GM23338 (cell line): ENCODE measurements at places on chromosomes 2 and 18. TPM values are rescaled to one million over a fixed set of nuclear protein-coding genes. Genes with fewer than 3 reads are reported as not detected.

Gene CRYBA2
- total RNA-seq, result not detected in 2 replicates

Gene GCG
- not detected in 2 replicates for total RNA-seq

Gene HOXD12
- not detected in 2 replicates for total RNA-seq

Gene INPP4A
- total RNA-seq, result 36.9 and 42.3 TPM in 2 replicates

Gene STAT4
- total RNA-seq, result 0.16 and 0.52 TPM in 2 replicates

Gene GALNT13
- 5.2 and 7.5 TPM in 2 replicates for total RNA-seq

Gene LYPD6B
- total RNA-seq, result 1.7 and 3.1 TPM in 2 replicates

Gene CROCC2
- total RNA-seq, result not detected in 2 replicates

Gene LBH
- total RNA-seq, result 21.0 and 30.3 TPM in 2 replicates

DNA sequence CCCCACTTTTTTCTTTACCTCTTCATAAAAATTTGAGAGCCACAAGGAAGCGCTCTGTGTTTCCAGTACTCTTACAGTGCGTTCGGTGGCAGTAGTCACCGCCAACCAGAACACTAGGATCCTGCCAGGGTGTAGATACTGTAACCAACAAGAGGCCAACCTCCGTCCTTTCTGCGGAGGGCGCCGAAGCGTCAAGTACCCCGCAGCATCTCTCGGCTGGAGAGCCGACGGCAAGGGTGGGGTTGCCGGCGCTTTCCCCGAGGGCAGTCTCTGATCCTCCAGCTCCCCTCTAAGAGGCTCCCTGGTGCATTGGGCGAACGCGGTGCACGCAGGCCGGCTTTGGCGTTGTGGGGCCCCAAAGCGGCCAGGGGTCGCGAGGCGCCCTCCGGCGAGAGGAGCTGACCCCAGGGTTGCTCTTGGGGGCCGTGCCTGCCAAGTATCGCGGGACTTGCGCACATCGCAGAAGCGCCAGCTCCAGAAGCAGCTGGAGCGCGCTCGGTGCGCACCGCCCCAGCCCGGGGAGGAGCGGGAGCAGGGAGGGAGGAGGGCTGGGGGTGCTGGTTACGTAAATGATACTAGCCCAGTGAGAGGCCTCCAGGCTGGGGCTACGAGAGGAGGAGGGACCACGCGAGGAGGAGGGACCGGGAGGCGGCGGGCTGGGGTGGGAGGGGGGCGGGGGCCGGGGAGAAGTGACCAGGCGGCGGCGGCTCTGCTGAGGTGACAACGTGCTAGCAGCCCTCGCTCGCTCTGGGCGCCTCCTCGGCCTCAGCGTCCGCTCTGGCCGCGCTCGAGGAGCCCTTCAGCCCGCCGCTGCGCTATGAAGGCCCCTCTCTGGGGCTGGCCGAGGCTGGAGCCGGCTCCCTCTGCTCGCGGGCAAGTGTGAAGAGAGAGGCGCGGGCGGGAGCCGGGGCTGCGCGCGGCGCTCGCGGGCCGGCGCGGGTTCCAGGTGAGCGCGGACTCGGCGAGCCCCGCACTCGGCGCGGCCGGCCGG lies at the start of gene GALNT13:
TSS of gene GALNT13 (plus strand) at position 692 of the 991 bp plus-strand sequence.
- DNase-seq, result peak; percentile 79

GRCh38 chr2:222000326-222000725 lies 298.5 kb downstream of the PAX3 start:
- no peak for DNase-seq

DNA sequence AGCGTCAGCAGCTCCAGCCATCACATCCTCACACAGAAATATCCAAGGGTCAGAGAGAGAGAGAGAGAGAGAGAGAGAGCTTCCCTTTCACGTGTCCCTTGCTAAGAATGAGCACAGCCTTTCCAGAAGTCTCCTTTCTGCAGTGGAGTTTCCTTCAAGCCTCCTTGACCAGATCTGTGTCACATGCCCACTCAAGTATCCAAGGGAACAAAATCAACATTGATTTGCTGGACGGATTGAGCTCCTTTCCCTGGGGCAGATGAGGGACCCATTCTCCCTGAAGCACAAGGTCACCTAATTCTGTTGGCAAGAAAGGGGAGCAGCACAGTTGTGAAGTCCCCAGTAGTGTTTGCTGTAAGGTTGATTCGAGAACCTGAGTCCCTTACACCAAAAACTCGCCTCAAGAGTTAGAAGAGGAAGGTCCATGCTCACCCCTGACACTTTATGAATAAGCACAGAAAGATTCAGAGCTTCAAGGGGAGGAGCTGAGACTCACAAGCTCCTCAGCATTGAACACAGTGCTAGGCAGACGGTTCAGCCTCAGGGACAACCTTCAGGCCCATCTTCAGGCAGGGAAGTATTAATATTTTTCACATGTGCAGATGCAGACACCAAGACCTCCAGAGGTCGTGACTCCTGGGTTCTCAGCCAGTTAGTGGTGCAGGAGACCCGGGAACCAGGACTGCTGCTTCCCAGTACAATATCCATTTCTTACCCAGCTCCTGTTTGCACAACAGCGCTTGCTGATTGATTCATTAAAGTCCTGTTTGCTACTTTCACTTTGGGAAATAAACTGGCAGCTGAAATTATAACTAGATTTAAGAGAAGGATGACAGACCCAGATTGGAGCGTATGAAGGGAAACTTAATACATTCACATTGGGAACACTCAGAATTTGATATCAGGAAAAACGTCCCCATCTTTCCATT lies 38.2 kb upstream of the MARCO start:
- DNase-seq, result no peak

DNA sequence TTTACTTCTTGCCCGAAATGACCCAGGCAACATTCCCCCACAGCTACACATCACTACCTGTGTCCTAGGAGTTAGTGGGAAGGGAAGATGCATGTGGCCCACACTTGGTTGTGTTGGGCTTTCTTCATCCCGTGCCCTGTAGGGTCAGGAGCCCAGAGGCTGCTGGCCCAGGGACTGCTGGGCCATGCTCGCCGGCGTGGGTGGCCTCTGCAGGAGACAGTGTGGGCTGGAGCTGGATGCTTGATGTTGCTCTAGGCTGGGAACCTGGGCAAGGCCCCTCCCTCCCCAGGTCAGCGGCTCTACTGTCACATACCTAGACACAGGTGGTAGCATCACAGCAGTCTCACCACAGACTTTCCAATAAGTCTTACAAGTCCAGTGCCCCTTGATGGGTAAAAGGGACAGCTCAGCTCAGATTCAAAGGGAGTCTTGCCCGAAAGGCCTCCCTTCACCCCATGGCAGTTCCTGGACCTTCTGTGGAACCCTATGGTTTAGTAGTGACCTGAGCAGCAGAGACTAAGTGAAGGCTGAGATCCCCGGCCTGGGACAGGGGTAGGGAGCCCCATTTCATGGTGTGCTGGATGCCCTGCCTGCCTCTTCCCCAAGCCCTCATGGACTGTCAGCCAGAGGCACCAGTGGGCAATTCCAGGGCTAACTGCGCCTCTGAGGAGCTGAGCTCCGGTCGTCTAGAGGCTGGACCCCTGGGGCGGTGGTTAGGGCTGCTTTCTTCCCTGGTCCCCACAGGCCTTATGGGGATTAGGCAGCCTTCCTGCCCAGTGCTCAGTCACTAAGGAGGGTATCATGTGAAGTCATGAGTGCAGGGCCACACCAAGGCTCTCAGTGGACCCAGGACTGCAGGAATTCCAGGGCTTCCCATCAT lies 45.4 kb upstream of the FAHD2A start:
- no peak for DNase-seq

DNA sequence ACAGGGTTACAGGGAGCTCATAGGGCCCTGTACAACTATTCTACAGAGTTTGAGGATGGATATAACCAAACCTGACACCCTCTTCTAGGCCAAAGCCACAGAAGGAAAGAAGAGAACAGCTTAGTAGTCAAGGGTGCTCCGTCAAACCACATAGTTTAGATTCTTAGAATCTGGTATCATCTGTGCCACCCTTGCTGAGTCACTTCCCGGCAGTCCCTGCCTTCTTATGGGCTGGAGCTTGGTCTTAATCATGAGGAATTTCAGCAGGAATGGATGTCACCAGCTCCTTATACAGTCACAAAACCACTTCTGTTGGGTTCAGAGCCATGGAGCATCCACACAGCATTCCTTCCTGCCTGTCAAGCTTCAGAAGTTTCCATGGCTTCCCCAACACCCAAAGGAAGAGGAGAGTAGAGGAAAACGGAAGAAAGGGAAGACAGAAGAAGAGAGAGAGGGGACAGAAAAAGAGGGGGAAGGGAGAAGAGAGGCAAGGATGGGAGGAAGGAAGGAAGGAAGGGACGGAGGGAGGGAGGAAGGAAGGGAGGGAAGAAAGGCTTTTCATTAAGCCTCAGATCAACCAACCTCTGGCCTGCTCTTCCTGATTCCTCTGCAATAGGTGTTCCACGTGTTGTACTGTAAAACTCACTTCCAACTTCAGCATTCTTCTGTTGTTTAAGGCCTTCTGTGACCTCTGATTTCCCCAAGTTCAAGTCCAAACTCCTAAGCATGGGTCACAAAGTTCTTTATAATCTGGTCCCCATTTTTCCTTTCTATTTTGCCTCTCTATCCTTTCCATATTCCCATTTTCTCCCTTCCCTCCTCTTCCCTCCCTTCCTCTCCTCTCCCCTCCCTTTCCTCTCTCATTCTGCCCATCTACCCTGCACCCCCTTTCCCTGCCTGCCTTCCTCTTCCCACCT lies 246.1 kb upstream of the TNP1 start:
- DNase-seq, result peak; percentile 2

DNA sequence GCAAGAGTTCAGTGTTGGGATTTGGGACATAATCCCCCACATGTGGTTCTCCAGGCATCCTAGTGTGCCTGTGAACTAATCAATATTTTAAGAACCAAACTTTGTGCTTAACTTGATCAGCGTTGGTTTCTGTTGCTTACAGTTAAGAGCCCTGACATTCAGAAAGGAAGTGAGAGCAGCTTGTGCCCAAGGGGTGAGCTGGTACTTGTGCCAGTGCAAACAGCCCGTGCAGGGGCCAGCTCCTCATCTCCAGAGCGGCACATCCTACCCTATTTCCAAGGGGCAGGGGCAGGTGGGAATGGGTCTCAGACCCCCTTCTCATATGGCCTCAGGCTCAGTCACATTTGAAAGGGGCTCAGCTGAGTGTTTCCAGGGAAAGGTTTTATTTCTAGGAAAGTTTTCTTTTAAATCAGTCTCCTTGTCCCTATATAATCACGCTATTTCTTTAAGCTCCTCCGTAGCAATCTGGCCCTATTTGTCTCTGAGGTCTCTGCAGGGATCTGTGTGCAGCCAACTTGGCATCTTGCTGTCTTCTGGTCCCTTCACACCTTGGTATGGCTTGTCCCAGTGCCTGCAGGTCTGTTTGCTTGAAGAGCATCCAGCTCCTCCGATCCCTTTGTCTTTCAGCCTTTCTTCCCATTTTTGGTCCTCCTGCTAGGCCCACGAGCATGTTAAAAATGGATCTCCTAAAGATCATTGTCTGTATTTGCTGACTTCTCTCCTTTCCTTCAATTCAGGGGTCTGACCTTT lies 358.9 kb downstream of the HRH4 start:
- no peak for DNase-seq

- peak; percentile 20 for DNase-seq
Observed at GRCh38 chr18:74242438-74243096, 49.2 kb downstream of the CYB5A start.

DNA sequence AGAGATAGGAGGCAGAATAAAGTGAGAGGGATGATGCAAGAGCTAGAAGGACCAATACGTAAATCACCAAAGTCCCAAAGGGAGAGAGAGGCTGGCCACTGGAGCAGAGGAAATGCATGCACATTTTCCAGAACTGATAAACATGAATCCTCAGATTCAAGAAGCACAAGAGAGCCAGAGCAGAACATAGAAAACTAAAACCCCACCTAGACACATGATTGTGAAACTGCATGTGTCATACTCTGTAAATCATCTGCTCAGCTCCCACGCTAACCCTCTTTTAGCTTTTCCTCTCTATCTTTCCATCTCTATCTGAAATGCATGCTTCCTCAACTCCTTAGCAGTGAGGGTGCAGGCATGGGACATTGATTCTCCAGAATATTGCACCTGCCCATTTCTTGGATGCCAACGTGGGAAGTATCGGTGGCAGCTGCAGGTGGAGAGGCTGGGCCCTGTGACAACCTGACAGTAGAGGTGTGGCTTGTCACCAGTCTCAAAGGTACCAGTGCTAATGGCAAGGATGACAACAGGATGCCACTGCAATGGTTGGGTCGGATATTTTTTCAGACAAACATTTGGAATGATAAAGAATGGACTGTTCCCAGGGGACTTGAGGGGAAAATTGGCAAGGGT lies 89.3 kb upstream of the OTOS start:
- DNase-seq, result no peak
